Renal cortex interstitium (tissue), 15 donors: ENCODE measurements at places on chromosomes 1 and 21. TPM values are rescaled to one million over a fixed set of nuclear protein-coding genes. Genes with fewer than 3 reads are reported as not detected.

- DNase-seq, result no peak
Observed at GRCh38 chr1:2505461-2505994, 20.9 kb downstream of the PANK4 start.

- DNase-seq, result no peak
Observed at GRCh38 chr1:32215629-32216480, 6.3 kb downstream of the TMEM234 start.

DNA sequence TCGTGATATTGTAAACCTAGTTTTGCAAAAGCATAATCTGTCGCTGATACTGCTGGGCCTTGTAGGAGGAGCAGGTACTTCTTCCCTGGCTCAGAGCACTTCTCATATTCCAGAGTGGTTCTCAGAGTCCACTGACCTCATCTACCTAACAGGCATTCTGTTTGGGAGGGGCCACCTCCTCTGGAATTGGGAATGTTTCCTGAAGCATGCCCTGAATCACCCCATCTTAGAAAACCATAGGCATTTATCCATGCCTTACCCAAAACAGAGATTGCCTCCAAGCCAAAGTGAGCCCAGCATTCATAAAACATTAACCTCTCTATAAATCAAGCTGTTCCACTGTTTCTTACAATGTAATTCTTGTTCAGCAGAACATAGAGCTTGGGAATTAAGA is 35.1 kb downstream of the SLC44A3 start:
- no peak for DNase-seq

UMODL1 gene
- polyA plus RNA-seq, result 0.17 TPM

DNA sequence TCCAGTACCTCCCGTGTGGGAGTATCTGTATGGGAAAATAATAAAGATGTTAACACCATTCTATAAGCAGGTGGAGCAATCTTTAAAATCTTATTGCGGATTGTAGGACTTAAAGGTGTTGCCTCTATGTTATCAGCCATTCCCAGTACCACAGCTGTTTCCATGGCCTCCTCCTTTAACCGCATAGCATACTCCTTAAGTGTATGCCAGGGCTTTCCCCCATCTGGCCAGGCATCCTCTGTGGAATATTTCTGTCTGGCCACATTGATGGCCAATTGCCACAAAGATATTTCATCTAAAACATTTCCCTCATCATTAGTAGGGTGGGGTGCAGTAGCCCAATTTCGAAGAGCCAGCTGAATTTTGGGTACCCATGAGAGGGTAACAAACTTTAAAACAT is 7.3 kb upstream of the STUM start:
- no peak for DNase-seq

KRTAP21-2 gene
- not detected for polyA plus RNA-seq

B3GALT2 gene
- 16.2 TPM for polyA plus RNA-seq

IFNLR1 gene
- 6.8 TPM for polyA plus RNA-seq
